Effector CD4-positive, alpha-beta T cell (primary cell): ENCODE measurements at places on chromosomes 11 and 22.

- no peak for DNase-seq
These were observed 4.2 kb downstream of the MRGPRF start for GRCh38 chr11:69008737-69009440.

- DNase-seq: no peak
These were observed 74.3 kb downstream of the DHCR7 start for GRCh38 chr11:71373791-71374454.

- DNase-seq: no peak
These were observed 1040.0 kb downstream of the TBC1D22A start for GRCh38 chr22:47802421-47802820.

DNA sequence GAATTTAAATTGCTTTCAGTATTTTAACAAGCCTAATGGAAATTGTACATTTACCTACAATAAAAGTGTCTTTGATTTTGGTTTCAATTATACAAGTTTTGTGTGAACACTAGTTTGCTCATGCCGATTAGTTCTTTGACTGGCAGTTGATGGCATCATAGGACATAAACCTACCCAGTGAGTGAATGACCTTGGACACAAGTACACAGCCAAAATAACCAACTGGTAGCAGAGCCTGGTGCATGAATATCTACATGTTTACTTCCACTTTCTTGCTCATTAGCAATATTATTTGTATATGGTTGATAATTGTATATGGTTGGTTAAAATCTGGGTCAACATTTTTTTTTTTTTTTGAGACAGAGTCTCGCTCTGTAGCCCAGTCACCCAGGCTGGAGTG, 37.8 kb downstream of the STIM1 start:
- DNase-seq: no peak

- peak; percentile 25 for DNase-seq
These were observed 2.9 kb upstream of the MTFP1 start for GRCh38 chr22:30422481-30423300.

GRCh38 chr11:123375832-123376231, 54.2 kb upstream of the GRAMD1B start:
- DNase-seq: no peak

DNA sequence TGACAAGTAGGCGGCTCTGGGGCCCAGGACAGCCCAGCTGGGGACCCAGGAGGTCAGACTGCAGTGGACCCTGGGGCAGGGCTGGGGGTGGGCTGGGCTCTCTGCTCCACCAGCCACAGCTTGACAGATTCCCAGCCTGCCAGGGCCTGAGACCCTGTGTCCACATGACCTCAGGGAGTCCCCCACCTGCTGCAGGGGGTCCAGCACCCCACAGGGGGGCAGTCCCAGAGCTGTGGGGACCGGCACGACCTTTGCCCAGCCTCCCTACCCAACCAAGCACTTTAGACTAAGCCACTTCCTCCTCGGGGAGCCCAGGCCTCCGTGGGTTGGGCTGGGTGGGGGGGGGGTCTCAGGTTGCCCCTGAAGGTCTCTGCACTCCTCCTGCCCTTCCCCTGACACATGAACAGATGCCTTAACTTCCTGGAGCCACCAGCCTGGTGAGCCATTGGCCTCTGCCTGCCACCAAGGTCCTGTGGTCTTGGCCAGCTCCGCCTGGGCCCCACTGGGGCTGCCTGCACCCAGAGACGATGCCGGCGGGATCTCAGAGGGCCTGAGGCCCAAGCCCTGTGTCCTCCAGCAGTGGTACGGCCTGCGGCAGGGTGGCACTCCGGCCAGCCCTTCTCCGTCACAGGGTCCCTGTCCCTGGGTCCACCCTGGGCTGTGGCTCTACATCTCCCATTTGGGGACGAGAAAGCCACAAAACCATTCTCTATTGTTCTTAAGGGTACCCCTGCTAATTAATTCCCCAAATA, 3.4 kb downstream of the CCDC188 start:
- DNase-seq: no peak

GRCh38 chr11:118304568-118305248, at the start of gene CD3E:
Gene CD3E, plus strand, starts transcription at chr11:118304730. Its CDS starts 223 bp downstream, at chr11:118304953.
- DNase-seq: peak; percentile 53

- no peak for DNase-seq
These were observed 7.5 kb downstream of the LRFN4 start for GRCh38 chr11:66864172-66864901.

- DNase-seq: no peak
These were observed 282.5 kb upstream of the MPPED2 start for GRCh38 chr11:30868626-30869081.

DNA sequence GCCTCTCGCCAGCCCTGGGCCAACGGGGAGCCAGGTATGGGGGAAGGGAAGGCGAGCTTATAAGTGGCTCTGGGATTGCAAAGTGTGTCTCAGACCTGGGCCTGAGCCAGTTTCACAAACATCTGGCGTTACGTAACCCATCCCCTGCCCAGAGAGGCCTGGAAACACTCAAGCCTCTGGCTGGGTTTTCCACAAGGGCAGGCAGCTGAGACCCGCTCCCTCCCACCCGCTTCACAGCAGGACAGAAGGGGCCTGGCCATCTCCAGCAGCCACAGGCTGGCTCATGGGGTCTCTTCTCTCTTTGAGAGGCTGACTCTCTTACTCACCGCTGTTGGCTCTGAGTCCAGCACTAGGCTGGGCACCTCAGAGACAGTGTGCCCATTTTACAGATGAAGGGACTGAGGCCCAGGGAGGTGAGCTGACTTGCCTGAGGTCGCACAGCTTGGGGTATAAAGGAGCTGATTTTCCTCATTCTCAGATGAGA, 44.5 kb downstream of the TRIOBP start:
- no peak for DNase-seq
